ENCODE measurements at places on chromosomes 12 and 14.

DNA sequence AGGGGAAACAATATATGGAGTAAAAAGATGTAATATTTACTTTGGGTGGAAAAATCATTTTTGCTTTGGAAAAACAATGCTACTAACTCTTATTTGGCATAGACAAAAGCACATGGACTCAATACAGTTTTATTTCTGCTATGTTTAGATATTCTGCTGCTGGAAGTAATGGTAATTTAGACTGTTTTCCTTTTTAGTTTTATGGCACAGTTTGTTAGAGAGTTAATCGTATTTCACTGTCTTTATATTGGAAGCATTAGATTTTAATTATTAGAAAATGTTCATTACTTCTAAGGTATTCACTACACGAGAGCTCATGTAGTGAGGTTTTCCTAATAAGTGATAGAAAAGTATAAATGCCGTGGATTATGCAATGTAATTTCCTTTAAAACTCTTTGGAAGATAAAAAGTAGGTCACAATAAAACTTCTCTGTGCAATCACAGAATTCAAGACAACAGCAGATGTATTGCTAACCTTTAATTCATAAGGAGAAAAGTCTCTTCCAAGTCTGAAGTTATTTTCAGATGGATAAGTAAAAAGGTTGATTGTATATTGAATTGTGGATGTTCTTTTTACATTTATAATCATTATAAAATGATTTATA, 851.8 kb downstream of the TMTC2 start:
- no peak for DNase-seq

DNA sequence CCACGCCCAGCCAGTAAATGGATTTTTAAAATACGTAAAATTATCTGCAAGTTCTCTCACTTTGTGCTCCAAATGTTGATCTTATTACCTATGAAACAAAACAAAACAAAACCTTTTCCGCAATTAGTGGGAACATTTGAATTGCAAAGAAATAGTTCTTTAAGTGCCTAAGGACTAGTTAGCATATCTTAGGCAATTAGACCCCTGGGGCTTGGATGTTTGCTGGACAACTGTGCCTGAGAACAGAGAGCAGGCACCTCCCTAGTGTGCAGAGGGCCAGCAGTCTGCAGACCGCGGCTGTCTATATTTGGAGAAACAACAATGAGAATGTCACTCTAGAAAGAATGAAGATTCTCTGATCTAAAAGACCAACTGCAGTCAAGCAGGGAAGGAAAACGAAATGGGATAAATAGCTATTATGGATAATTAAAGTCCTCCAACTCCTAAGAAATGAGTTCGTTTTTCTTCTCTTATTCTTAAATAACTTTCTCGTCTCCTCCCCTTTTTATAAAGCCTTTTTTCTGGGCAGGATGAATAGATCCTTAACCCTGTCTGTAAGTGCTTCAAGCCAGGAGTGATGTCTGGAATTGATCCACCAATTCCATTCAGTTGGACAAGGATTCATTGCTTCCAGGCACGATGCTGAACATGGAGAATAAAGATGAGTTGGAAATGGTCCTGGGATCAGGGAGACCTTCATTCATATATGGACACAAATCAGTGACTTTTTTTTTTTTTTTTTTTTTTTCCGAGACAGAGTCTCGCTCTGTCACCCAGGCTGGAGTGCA, 16.2 kb downstream of the SLC17A8 start:
- no peak for DNase-seq

DNA sequence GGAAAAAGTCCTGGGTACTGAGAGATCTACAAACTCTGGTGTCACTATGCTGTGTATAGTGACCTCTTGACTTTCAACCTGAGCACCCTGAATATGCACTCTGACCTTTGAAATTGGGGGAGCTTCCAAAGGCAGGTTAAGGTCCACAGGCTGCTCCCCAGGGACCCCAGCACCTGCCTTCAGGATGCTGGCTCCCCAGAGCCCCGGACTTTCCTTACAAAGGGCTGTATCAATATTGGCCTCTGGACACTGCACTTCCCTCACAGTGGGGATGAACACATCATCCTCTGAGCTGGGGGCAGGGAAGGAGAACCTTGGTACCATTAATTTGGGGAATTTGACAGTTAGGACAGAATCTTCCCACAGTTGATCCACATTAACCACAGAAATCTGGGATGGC, 14.3 kb downstream of the PLD4 start:
- DNase-seq: no peak

DNA sequence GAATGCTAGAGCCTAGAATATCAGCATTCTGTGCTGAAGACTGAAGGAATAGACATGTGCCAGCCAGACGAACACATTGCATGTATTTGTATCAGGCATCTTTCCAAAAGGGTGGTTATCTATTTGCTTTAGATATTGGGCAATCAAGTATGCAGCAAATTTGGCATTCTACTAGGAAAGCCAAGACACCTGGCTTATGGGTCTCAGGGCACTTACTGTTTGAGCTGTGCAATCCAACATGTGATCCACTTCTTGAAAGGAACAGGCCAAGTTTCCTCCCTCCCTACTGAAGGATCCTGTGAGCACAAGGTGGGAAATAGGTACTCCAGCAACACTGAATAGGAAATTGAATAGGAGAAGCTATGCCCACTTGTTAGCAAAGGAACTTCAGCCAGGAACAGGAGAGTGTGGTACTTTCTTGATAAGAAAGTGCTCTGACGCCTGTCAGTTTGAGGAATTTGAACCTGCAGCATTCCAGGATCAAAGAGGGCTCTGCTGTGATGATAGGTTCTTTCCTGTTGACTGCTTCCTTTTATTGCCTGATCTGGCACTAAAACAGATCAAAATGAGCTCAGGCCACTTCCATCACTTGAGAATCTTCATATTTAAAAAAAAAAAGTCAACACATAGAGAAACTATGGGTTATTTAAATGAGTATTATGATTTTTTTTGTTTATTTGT, 20.6 kb downstream of the OR6S1 start:
- DNase-seq: no peak

DNA sequence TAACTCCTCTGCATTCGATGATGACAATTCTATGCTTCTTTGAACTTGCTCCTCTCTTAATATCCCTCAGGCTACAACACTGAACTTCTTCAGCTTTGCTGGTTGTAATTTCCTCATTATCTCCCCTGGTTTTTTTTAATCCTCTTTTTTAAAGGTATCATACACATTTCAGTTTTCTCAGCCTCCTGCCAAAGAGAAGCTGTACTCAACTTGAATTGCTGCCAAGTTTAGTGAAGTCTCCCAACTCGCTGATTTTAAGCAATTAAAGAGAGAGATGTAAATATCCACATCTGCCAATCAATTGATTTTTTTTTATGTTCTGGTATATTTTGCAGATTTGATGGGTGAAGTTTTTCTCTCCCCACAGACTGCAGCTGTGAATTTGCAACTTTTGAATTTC, 817.8 kb downstream of the GALC start:
- DNase-seq: no peak

- DNase-seq: no peak
Measured at GRCh38 chr12:127893895-127894609, 372.9 kb upstream of the TMEM132C start.

- no peak for DNase-seq
Measured at GRCh38 chr12:71415336-71416231, 24.0 kb upstream of the LGR5 start.

DNA sequence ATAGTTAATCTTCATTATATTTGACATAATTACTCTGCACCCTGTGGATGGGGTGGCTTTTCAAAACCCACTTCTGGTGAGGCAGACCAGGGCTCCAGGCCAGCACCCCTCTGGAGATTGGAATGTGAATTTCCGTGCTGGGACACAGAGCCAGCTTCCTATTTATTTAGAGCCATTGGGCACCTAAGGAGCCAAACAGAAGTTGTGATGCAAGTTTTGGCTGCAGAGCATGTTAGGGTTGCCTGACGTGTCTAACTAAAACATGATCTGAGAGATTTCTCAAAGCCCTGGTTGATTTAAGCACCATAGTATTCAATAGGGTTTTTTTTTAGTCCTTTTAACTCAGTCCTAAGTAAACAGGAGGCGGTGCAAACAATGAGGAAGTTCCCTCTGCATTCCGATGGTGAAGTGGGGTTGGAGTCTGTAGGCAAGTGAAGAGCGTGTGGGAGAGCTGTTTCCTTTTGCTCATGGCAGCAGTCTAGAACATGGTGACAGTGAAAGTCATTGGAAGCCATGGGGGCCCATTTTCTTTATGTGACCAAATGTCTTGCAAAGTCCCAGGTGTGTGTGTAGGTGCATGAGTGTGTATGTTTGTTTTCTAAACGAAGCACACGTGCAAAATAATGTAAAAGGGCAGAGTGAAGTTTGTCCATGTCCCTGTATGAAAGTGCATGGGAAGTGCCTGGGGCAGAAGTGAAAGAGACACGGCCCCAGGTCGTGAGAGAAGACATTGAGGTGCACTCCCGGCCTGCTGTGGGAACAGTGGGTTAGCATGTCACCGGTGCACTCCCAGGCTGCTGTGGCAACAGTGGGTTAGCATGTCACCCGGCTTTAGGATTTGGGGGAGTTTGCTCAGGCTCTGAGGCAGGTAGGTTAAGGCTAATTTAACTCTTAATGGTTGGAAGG, 117.7 kb downstream of the PRKCH start:
- no peak for DNase-seq

- DNase-seq: peak; percentile 21
Measured at GRCh38 chr12:87995581-87996178, 33.5 kb downstream of the C12orf50 start.

GRCh38 chr12:45483571-45483970, 245.9 kb upstream of the ARID2 start:
- no peak for DNase-seq

DNA sequence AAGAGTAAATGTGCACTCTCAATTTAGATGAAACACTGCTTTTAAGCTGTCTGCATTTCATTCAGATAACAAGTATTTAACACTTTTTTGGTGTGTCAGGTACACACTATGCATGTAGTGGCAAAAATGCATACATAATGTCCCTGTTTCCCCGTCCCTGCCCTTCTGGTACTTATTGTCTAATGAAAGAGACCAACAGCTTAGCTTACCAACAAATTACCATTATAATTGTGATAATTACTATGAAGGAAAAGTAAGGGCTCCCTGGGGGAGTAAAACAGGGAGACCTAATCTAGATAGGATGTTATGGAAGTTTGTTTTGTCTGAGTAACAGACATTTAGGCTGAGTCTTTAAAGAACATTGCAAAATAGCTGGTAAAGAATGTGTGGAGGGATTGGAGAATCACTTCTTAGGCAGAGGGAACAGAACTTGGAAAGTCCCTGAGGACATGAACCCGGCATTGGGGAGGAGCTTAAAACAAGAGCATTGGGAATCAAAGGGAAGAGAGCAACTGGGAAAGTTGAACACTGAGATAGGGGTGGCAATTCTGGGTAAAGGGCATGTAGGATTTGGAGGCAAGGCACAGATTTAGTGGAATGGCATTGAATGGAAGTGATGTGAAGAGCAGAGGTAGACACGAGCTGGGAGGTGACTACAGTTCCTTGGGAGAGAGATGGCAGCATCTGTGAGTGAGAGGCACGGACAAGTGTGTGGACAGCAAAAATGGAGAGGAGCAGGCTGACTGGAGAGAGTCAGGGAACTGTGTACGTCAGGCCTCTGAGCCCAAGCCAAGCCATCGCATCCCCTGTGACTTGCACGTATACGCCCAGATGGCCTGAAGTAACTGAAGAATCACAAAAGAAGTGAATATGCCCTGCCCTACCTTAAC, 181.6 kb downstream of the GRIP1 start:
- no peak for DNase-seq

- no peak for DNase-seq
Measured at GRCh38 chr12:43824207-43824775, 11.6 kb upstream of the TMEM117 start.

GRCh38 chr14:105486974-105487448, 325 bp downstream of the CRIP1 start:
- DNase-seq: peak; percentile 77

DNA sequence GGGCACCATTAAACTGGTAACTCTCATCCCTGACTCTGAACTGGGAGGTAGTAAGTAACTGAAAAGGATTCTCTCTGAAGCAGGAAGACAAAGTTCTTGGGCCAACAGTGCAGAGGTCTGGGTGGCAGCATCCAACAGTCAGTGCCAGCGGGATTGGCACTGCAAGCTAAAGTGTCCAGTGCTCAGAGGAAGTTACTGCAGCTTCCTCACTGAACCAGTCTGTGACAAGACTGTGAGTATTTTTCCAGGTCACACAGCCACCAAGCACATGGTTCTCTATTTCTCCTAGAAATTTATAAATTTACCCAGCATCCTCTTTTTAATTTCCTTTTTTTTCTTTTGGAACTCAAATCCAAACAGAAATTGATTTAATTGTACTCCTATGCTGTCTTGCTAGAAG, 81.6 kb upstream of the FAR2 start:
- DNase-seq: no peak

Measured in activated T-cell treated with anti-CD3 and anti-CD28 coated beads, Interleukin-2, amount 50 U/mL, for 1 hour (primary cell).